ENCODE measurements at places on chromosomes 11 and 22.

GRCh38 chr11:69269388-69269787 is 24.6 kb upstream of the MYEOV start:
- DNase-seq: no peak

DNA sequence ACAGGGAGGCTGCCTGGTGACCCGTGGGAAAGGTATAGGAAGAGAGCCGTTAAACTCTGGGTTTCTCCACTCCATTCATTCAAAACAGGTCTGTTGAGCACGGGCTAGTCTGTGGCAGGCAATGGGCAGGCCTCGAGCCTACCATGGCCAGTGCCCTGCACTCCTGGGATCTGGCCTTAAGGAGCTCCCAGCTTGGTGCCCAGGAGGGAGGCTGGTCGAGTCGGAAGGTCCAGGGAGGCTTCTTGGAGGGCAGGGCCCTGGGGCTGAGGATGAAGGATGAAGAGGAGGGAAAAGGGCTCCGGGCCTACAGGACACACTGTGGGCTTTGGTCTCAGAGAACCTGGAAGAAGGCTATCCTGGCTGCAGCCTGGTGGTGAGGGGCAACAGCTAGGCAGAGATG is 41.9 kb upstream of the MN1 start:
- DNase-seq: no peak

GRCh38 chr11:64792482-64792881 is 10.5 kb downstream of the MAP4K2 start:
- no peak for DNase-seq

GRCh38 chr11:26839911-26840698 is 118.2 kb upstream of the SLC5A12 start:
- DNase-seq: no peak

GRCh38 chr11:73218830-73219215 is 742 bp downstream of the P2RY2 start:
- DNase-seq: no peak

- no peak for DNase-seq
Measured at GRCh38 chr22:37416827-37417226, 10.5 kb downstream of the ELFN2 start.

DNA sequence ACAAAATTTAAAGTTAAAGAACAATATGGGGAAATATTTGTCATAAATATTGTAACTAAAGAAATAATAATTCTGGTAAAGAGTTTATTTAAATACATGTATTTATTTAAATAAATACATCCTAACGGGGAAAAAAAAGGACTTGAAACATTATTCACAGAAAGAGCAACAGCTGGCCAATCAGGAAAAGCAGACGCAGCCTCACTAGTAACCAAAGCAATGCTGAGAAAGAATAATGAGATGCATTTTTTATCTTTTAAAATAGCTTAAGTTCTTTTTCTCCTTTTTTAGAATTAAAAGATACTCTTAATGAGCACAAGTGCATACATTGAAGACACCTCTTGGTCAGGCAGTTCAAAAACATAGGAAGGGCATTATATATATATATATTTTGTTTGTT is 2.6 kb upstream of the LTO1 start:
- DNase-seq: no peak

DNA sequence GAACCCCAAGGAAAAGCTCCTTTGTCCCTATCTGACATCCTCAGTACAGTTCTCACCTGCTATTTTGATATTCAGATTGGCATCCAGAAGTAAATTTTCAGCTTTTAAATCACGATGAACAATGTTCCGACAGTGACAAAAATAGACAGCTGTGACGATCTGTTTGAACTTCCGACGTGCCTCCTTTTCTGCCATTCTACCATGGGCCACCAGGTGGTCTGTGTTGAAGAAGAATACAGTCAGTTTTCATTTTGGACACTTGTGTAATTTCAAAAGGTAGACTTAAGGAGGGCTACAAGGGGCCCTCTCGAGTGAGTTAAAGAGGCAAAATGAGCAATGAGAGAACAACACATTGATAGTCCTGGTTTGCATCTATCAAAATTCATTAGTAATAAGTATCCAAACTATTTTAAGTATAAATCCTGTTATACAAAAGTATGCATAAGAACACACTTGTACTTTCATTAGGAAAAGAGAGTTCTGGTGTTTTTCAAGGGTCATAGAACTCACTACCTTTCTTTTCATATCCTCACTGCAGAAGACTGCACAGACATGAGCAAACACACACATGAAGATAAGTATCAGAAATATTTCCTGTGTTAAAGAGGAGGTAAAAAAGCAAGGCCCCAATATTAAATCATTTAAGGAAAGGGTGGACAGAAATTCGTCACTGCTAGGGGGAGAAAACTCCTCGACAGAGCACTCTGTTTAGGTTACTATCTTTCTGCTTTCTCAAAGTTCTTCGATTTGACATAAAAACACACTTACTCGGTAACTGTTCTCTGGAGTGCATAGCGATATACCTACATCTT is 89.9 kb upstream of the APOA1 start:
- DNase-seq: no peak

GRCh38 chr11:74019860-74020259 is 11.0 kb upstream of the UCP3 start:
- no peak for DNase-seq

DNA sequence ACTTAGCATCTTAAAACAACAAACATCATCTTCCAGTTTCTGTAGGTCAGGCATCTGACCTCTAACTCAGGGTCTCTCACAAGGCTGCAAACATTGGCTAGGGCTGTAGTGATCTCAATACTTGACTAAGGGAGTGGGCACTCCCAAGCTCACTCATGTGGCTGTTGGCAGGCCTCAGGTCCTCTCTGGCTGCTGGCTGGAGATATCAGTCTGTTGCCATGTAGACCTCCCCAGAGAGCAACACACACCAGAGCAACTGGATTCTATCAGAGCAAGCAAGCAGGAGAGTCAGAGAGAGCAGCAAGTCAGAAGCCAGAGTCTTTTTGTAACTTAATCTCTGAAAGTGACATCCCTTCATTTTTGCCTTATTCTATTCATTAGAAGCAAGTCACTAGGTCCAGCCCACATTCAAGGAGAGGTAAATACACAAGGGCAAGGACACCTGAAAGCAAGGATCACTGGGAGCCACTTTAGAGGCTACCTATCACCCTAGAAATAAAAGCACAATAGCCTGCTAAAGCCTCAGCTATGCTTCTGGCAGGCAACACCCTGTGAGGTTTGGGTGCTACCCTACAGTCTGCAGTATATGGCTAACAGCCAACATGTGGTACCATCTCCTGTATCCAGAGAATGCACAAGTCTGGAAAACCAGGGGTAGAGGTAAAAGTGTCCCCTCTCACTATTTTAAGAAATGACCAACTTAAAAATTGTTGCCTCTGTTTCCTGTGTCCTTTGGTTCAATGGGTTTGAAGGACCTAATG is 33.5 kb upstream of the CD44 start:
- DNase-seq: no peak

DNA sequence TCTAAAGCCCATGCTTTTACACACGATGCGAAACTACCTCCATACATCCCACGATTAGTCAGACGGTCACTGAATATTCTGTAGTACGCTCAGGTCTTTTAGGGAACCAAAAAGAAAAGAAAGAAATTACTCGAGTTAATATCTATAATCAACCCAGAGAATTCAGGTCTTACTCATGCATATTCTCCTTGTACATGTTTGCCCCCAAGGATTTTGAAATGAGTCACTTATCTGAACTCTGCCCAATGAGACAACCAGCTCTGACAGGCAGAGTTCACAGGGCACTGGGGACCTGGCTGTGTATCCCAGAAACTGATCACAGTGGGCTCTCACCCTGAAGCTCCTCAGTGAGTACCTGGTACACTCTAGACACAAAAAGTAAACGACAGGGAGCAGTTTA is 29.2 kb downstream of the RASSF10 start:
- DNase-seq: no peak

GRCh38 chr11:38019072-38019775 is 1421.2 kb upstream of the RAG2 start:
- no peak for DNase-seq

DNA sequence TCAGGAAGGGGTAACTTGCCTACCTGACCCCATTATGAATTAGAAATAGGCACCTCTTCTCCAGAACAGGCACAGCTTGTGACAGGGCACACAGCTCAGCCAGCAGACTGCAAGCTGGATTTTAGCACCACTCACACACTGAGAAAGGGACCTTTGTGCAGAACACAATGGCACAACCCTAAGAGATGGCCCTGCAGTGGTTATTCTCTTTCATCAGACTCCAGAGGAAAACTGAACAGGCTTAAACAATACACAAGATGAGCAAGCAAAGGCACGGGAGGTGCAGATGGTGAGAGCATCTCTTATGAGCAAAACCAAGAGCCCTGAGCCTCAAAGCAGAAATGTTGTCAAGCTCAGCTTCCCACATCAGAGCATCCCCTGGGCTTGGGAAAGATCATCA is 93.8 kb upstream of the LRRC55 start:
- DNase-seq: no peak

DNA sequence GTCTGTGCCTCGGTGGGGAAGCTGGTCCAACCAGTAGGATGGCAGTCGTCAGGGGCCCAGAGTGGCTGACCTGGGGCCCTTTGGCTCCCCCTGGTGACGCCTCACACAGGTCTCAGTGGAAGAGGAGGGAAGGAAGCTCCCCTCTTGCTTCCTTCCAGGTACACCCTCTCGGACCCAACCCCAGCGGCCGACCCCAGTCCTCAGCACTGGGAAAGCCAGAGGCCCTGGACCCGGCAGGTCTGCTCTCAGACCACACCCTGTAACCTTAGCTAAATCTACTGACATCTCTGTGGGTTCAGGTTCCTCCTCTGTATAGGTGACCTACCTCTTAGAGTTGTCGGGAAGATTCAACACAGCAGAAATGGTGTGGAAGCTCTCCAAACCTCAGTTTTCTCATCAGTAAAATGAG is 3.4 kb upstream of the SCUBE1 start:
- no peak for DNase-seq

GRCh38 chr22:50445071-50445879 is 29.6 kb downstream of the SBF1 start:
- no peak for DNase-seq

- no peak for DNase-seq
Measured at GRCh38 chr11:102792604-102793003, 5.4 kb downstream of the MMP1 start.

- no peak for DNase-seq
Measured at GRCh38 chr11:7281809-7282208, 30.1 kb downstream of the SYT9 start.

GRCh38 chr22:27137871-27138337 is 480.5 kb downstream of the MIAT start:
- DNase-seq: no peak

DNA sequence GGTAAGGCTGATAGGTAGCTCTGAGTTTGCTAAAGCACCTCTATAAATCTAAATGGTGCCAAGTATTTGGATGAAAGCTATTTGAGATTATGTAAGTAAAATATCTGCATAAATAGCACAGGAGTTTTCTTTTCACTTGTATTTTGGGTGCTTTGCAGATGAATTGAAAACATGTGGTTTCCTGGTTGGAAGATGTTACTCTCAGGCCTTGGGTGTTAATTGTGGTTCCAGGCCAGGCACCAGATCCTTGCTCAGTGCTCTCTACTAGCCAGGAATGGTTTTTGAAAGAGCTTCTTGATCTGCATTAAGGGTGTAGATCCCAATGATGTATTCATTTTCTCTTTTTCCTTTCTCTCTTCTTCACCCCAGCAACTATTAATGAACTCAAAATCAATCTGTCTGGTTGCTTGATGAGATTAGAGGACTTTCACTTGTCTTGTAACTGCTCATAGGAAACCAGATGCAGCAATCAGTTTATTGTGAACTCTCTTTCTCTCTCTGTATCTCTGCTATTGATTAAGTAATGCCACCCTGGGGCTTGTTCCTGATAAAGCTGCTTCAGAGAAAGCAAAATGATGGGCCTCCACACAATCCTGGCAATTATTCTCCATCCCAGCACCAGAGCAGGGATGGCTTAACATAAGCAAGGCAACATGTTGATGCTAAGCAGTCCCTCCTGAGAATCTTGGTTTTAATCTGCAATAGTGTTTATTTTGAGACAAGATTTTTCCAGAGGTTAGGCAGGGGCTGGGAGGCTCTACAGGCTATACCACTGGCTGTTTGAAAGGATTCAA is 147.0 kb upstream of the NTM start:
- DNase-seq: no peak

GRCh38 chr11:103958475-103959215 is 77.8 kb upstream of the DDI1 start:
- DNase-seq: no peak

GRCh38 chr11:8721609-8722500 is 39.3 kb downstream of the RPL27A start:
- DNase-seq: no peak

GRCh38 chr11:9274499-9275258 is 9.5 kb upstream of the DENND5A start:
- DNase-seq: no peak

DNA sequence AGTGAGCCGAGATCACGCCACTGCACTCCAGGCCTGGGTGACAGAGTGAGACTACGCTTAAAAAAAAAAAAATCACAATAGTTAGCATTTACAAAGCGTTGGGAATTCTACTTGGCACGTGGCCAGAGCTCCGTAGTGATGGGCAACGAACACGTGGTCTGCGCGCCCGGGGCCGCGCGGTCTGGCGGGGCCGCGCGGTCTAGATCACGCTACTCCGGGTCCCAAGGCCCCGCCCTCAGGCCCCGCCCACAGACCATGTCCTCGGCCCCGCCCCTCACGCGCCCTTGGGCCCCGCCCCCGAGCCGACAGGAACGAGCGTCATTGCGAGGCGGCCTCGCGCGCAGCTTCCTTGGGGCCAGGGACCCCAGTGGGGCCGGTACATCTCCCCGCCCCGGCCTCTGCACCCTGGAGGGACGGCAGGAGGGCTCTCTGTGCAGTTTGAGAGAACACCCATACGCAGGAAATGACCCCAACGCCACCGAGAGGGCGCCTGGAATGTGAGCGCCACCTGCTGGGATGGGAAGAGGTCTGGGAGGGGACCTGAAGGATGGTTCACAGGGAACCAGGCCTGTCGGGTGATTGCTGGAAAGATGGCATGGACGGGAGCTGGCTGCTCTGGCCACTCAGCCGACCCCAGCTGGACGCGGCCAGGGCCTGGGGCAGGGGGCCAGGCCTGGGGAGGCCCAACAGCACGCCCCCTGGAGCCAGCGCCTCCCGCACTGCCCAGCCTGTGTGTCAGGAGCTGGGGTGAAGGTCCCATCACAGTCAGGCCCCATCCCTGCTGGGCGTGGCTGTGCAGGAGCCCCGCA is 2.0 kb upstream of the PTDSS2 start:
- peak; percentile 79 for DNase-seq
